Thoracic aorta (tissue), 2 donors: ENCODE measurements at places on chromosomes 1 and 21.

DNA sequence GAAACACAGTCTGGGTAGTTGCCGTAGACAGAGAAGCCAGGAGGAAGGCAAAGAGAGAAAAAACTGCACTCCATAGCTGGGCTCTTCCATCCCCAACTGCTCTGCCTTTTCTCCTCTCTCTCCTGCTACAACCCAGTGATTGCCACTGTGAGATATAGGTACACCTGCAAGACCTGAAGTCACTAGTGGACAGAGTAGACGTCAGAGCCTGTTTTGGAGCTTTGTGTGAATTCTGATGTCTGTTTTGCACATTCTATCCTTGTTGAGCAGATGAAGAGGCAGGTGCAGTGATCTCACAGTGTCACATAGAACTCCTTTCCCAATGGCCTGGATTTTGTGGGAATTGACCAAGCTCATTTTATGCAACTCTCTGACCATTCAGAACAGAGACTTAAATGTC lies 2.2 kb downstream of the HAO2 start:
- H3K36me3 ChIP-seq, result no peaks in the 10 kb centered on the region
- no peak overlapping the region for H3K27ac ChIP-seq
- DNase-seq, result no peak
- H3K4me3 ChIP-seq, result no peak overlapping the region

GRCh38 chr1:179588425-179589024 lies 3.1 kb upstream of the TDRD5 start:
- DNase-seq, result no peak
- H3K4me3 ChIP-seq, result no peak overlapping the region
- H3K4me1 ChIP-seq, result peaks cover 6% of the 10 kb centered on the region
- no peaks in the 10 kb centered on the region for H3K36me3 ChIP-seq
- H3K27me3 ChIP-seq, result peaks cover 9% of the 10 kb centered on the region
- H3K27ac ChIP-seq, result no peak overlapping the region

- no peaks in the 10 kb centered on the region for H3K27me3 ChIP-seq
- no peak overlapping the region for H3K27ac ChIP-seq
- no peak for DNase-seq
- H3K4me1 ChIP-seq, result no peaks in the 10 kb centered on the region
- H3K36me3 ChIP-seq, result no peaks in the 10 kb centered on the region
These were observed 270.4 kb upstream of the B3GALT2 start for GRCh38 chr1:193456811-193457280.

GRCh38 chr1:59669752-59670312 lies 144.9 kb upstream of the HOOK1 start:
- H3K4me1 ChIP-seq, result peaks cover 18% of the 10 kb centered on the region
- H3K27me3 ChIP-seq, result no peaks in the 10 kb centered on the region
- no peak overlapping the region for H3K4me3 ChIP-seq
- no peak for DNase-seq
- H3K36me3 ChIP-seq, result no peaks in the 10 kb centered on the region

GRCh38 chr1:6126521-6127067 lies 53.5 kb downstream of the CHD5 start:
- H3K4me3 ChIP-seq, result no peak overlapping the region
- DNase-seq, result no peak
- no peak overlapping the region for H3K27ac ChIP-seq
- H3K36me3 ChIP-seq, result no peaks in the 10 kb centered on the region
- no peaks in the 10 kb centered on the region for H3K27me3 ChIP-seq

- H3K27ac ChIP-seq, result no peak overlapping the region
- H3K4me1 ChIP-seq, result peaks cover 6% of the 10 kb centered on the region
- H3K36me3 ChIP-seq, result no peaks in the 10 kb centered on the region
These were observed 20.5 kb downstream of the STPG1 start for GRCh38 chr1:24392982-24393650.

DNA sequence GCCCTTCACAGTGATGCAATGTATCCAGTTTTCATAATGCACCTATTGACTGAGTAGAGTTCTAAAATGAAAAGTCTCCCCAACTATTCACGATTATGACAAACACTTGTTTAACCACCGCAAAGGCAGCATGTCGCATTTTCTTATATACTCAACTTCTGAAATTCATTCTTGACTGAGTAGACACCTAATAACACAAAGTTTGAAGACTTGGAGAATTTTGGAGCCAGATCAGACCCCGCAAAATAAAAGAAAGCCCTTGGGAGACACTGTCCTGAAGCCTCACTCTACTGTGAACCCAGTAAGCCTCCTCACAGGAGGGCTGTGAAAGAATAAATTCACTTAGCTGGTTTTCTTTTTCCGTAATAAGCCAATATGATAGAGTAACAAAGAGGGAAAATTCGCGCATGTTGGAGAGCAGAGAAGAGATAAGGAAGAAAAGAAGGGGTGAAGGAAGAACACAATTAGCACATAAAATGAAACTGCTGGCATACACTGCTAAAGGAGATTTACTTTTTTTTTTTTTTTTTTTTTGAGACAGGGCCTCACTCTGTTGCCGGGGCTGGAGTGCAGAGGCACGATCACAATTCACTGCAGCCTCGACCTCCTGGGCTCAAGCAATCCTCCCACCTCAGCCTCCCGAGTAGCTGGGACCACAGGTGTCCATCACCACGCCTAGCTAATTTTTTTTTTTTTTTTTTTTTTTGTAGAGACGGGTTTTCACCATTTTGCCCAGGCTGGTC lies 492 bp upstream of the COLGALT2 start:
- H3K27ac ChIP-seq, result no peak overlapping the region
- peak overlapping the region; percentile 80 for H3K4me3 ChIP-seq
- peaks cover 8% of the 10 kb centered on the region for H3K4me1 ChIP-seq

DNA sequence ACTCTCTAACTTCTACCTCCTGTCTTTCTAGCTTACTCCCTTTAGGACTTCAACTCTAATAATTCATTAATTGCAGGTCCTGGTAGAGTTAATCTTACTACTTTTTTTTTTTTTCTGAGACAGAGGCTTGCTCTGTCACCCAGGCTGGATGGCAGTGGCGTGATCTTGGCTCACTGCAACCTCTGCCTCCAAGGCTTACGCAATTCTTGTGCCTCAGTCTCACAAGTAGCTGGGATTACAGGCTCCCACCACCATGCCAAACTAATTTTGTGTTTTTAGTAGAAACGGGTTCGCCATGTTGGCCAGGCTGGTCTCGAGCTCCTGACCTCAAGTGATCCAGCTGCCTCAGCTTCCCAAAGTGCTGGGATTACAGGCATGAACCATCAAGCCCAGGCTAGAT lies 15.7 kb downstream of the BTBD8 start:
- no peaks in the 10 kb centered on the region for H3K36me3 ChIP-seq
- H3K27ac ChIP-seq, result no peak overlapping the region
- H3K27me3 ChIP-seq, result no peaks in the 10 kb centered on the region

- H3K27ac ChIP-seq, result no peak overlapping the region
- no peaks in the 10 kb centered on the region for H3K27me3 ChIP-seq
- H3K4me1 ChIP-seq, result peaks cover 28% of the 10 kb centered on the region
- H3K4me3 ChIP-seq, result no peak overlapping the region
- DNase-seq, result no peak
These were observed 11.9 kb downstream of the AHCYL1 start for GRCh38 chr1:109996476-109996875.

- H3K27me3 ChIP-seq, result no peaks in the 10 kb centered on the region
- no peaks in the 10 kb centered on the region for H3K36me3 ChIP-seq
- DNase-seq, result no peak
- no peaks in the 10 kb centered on the region for H3K4me1 ChIP-seq
These were observed 4.9 kb upstream of the CORT start for GRCh38 chr1:10444795-10445397.

- H3K27ac ChIP-seq, result peak overlapping the region; percentile 57
- H3K36me3 ChIP-seq, result no peaks in the 10 kb centered on the region
- no peak overlapping the region for H3K4me3 ChIP-seq
- peak; percentile 30 for DNase-seq
- H3K27me3 ChIP-seq, result no peaks in the 10 kb centered on the region
- H3K4me1 ChIP-seq, result peaks cover 7% of the 10 kb centered on the region
These were observed 138.5 kb downstream of the CLIC6 start for GRCh38 chr21:34807146-34807880.

DNA sequence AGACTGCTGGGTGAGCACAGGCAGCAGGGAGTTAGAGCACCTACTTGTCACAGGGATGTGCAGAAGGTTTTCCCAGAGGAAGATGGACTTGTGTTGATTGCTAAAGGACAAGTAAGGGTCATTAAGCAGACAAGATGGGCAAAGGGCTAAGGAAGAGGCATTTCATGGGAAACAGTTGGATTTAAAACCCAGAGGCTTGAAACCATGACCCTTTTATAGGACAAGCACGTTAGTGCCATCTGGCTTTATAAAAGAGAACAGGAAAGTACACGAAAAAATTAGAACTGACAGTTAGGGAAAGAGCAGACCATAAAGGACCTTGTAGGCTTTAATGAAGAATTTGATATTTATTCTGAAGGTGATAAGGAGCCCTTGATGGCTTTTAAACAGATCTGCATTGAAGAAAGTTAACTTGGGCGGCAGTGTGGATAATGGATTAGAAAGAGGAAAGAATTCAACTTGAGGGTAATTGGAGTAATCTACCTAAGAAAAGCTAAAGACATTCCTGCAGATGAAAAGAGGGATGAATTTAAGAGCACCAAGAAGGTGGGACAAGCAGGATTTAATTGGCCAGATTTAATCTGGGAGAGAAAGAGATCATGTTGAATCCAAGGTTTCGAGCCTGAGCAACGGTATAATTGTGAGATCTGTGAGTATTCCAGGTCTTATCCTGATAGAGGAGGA lies 68.6 kb downstream of the ZC3H11B start:
- H3K27ac ChIP-seq, result no peak overlapping the region
- DNase-seq, result no peak

GRCh38 chr1:46558141-46558963 lies 6.9 kb upstream of the KNCN start:
- H3K4me3 ChIP-seq, result no peak overlapping the region
- H3K27ac ChIP-seq, result no peak overlapping the region
- no peaks in the 10 kb centered on the region for H3K4me1 ChIP-seq
- H3K36me3 ChIP-seq, result peaks cover 43% of the 10 kb centered on the region
- no peak for DNase-seq
- H3K27me3 ChIP-seq, result no peaks in the 10 kb centered on the region

DNA sequence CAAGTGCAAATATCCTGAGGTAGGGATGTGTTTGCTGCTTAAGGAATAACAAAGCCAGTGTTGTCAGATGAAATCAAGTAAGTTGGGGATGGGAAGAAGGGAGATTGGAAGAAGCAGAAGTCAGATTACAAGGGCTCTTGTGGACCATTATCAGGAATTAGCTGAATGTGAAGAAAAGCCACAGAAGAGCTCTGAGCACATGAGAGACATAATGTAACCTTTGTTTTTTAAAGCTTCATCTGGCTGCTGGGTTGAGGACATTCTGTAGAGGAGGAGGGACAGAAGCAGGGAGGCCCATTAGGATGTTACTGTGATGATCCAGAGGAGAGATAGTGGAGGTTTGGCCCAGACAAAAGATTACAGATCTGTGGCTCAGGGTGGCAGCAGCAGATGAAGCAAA lies 111.7 kb downstream of the DUSP10 start:
- no peak overlapping the region for H3K27ac ChIP-seq
- H3K36me3 ChIP-seq, result no peaks in the 10 kb centered on the region
- H3K4me1 ChIP-seq, result no peaks in the 10 kb centered on the region
- no peak for DNase-seq
- no peak overlapping the region for H3K4me3 ChIP-seq
- no peaks in the 10 kb centered on the region for H3K27me3 ChIP-seq

DNA sequence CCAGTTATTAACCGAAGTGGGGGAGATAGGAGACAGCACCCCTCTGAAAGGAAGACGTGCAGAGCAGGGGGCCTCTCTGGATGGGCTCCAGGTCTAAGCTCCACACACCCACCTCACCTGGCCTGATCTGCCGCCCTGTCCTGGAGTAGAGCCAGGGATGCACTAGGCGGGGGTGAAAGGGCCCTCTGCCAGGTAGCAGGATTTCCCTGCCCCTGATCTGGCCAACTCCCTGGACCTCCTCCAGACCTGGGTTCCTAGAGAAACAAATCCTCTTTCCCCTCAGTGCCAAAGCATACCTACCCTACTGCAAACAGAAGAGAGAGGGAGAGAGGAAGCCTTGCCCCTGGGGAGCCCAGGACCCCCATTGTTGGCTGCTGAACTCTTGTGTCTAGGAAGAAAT lies 2.0 kb downstream of the CRABP2 start:
- no peaks in the 10 kb centered on the region for H3K27me3 ChIP-seq
- no peak for DNase-seq
- H3K4me1 ChIP-seq, result peaks cover 27% of the 10 kb centered on the region
- no peak overlapping the region for H3K4me3 ChIP-seq
- no peaks in the 10 kb centered on the region for H3K36me3 ChIP-seq

- H3K4me3 ChIP-seq, result peak overlapping the region; percentile 80
- no peak overlapping the region for H3K27ac ChIP-seq
- no peaks in the 10 kb centered on the region for H3K27me3 ChIP-seq
- no peak for DNase-seq
- H3K4me1 ChIP-seq, result peaks cover 20% of the 10 kb centered on the region
- no peaks in the 10 kb centered on the region for H3K36me3 ChIP-seq
These were observed 1.0 kb downstream of the KCNK1 start for GRCh38 chr1:233614743-233615521.

GRCh38 chr1:167775178-167775577 lies 53.4 kb downstream of the MPZL1 start:
- peaks cover 5% of the 10 kb centered on the region for H3K36me3 ChIP-seq
- no peak overlapping the region for H3K4me3 ChIP-seq
- no peaks in the 10 kb centered on the region for H3K27me3 ChIP-seq
- no peak for DNase-seq
- H3K27ac ChIP-seq, result no peak overlapping the region

DNA sequence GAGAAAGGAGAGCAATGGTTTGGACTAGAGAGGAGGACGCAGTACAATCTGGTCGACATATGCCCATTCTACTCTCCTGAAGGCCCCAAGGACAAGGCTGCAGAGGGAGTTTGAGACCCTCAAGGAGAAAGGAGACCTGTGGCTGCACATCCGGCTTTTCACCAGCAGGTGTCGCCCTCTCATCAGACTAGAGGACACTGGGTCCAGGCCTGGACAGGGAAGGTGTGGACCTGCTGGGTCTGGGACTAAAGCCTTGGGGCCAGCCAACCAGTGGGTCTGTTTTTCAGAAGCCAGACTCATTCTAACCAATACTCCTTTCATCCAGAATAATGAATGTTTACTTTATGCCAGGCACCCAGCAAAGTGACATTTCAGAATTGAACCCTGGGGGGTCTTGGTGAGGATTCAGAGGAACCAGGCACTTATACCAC lies 5.0 kb downstream of the SRARP start:
- H3K27ac ChIP-seq, result no peak overlapping the region
- peak; percentile 46 for DNase-seq
- H3K36me3 ChIP-seq, result no peaks in the 10 kb centered on the region

DNA sequence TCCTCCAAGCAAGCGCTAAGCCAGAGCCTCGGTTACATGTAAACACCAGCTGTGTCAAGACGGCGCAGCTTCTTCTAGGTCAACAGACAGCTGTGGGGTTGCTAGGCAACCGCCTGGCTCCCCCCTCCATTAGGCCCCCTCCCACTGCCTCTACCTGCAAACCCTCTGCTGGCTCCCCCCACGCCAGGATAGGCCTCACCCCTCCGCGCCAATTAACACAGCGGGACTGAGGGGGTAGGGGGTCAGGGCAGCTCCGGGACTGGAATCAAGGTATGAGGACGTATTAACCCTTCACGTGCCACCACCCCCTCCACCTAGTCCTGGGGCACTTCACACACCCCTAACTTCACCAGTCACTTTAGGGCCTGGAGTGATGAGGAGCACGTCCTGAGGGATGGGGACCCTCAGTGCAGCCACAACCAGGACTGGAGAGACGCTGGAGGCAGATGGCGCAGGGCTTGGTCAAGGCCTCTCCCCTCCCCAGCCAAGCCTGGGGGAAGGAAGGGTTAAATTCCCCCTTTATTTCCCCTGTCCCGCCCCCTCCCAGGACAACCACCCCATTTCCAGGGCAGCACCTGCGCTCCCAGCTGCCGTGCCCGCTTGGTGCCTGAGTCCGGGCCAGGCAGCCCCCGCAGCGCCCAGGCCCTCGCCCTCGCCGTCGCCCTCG lies 37.4 kb upstream of the WASF2 start:
- peak overlapping the region; percentile 77 for H3K27ac ChIP-seq
- H3K36me3 ChIP-seq, result no peaks in the 10 kb centered on the region
- peaks cover 45% of the 10 kb centered on the region for H3K4me1 ChIP-seq
- no peak for DNase-seq
